WTC11 (cell line): ENCODE measurements at places on chromosomes 3 and 15. TPM values are rescaled to one million over a fixed set of nuclear protein-coding genes. Genes with fewer than 3 reads are reported as not detected.

Gene PLA1A
- total RNA-seq, result 0.11 TPM in 1 of 3 replicates, not detected in the others

Gene GOLGA8M
- total RNA-seq, result 0.39 TPM in 1 of 3 replicates, not detected in the others

Gene MKRN3
- not detected in 3 replicates for total RNA-seq

Gene NTRK3
- total RNA-seq, result 8.2 to 12.3 TPM (median 10.3 TPM) in 3 replicates

Gene RLBP1
- not detected in 3 replicates for total RNA-seq

Gene RHCG
- 0.23 to 0.37 TPM (median 0.31 TPM) in 3 replicates for total RNA-seq

GRCh38 chr3:188280627-188281026 lies 126.7 kb downstream of the LPP start:
- no peak for DNase-seq

GRCh38 chr3:193795062-193795690 lies 202.2 kb downstream of the OPA1 start:
- DNase-seq, result no peak

GRCh38 chr15:59115047-59115446 lies 10.1 kb downstream of the CCNB2 start:
- no peak for DNase-seq

GRCh38 chr3:170848292-170848917 lies 21.6 kb downstream of the RPL22L1 start:
- no peak for DNase-seq

- no peak for DNase-seq
Measured at GRCh38 chr15:33028495-33028894, 166.0 kb downstream of the FMN1 start.

DNA sequence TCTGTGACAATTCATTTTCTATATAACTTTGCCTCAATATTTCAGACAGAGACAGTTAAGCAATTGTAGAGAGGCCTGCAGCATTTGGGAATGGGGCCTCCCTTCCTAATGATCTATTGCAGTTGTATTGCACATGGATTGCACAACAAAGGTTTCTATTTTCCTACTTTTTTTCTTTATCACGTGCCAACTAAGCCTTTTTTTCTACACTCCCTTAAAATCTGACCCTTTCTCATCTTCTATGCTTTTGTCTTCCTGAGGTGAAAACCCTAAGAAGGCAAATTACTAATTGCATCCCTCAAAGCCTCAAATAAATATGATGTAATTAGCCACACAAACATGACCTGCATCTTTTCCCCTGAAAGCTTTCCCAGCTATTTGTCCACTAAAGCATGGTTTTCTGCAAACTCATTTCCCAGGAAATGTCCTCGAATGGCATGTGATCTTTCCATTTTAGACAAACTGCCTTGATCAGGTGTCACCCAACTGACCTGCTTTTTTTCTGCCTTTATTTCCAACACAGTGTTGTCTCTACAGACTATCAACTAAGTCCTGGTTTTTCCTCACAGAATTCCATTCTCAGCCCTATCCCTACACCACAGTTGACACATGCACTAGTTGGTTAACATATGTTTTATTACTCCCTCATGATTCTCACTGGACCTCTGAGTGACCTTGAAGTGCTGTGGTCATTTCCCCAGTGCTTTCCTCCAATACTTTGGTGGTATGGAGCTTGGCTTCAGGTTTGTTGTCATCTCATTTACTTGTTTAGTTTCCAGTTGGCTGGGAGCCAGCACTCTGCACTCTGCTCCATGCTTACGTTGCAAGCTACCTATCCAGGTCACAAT lies 31.9 kb upstream of the TSC22D2 start:
- no peak for DNase-seq

DNA sequence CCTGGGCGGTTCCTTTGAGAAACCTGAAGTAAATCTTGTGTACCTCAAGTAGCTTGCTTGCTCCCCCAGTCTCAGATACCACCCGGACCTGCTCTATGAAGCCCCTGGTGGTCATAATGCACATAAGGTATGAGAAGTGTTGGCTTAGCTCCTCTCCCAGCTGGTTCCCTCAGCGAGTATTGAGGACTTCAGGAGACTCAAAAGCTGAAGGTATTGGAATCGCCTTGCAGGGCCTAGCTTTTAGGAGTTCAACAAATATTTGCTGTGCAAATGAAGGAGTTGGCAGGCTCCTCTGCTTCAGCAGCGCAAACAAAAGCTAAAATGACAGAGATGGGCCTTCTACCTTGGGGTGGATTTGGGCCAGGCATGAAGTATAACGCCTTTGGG lies 1.7 kb downstream of the CMTM8 start:
- DNase-seq, result peak; percentile 46

- no peak for DNase-seq
Measured at GRCh38 chr15:91694831-91695210, 158.7 kb upstream of the SLCO3A1 start.

GRCh38 chr3:27935492-27935891 lies 213.4 kb upstream of the EOMES start:
- DNase-seq, result no peak

- DNase-seq, result no peak
Measured at GRCh38 chr3:174636451-174636850, 222.7 kb upstream of the NAALADL2 start.

DNA sequence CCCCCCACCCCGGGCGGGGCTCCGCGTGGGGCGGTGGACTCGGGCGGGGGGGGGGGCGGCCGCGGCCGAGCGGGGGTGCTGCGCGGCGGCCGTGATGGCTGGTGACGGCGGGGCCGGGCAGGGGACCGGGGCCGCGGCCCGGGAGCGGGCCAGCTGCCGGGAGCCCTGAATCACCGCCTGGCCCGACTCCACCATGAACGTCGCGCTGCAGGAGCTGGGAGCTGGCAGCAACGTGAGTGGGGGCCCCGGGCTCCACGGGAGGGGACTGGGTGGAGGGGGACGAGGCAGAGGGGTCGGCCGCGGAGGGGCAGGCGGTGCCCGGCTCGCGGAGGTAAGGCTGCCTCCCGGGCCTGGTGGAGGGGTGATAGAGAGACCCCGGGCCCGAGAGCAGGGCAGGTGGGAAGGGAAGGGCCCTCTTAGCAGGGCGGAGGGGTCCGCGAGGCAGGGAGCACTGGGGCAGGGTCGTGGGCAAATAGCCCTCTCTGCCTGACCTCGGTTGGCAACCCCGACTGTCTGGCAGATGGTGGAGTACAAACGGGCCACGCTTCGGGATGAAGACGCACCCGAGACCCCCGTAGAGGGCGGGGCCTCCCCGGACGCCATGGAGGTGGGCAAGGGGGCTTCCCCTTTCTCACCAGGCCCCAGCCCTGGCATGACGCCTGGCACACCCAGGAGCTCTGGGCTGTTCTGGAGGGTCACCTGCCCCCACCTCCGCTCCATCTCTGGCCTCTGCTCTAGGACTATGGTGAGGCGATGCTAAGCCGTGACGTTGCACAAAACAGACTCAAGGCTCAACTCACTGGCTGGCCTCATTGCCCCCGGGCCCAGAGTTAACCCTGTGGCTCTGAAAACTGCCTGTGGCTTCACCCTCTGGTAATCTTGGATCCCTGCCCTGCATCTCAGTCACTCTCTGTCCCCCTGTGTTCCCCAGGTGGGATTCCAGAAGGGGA lies at the start of gene ECE2:
TSS of gene ECE2 (plus strand) at position 62 of the 950 bp plus-strand sequence. CDS start at position 194, 132 bp downstream.
- DNase-seq, result no peak

- no peak for DNase-seq
Measured at GRCh38 chr3:178845420-178846118, 226.0 kb downstream of the ZMAT3 start.

- DNase-seq, result no peak
Measured at GRCh38 chr15:41890050-41890690, 3.7 kb downstream of the SPTBN5 start.

- no peak for DNase-seq
Measured at GRCh38 chr3:155766206-155766605, 21.3 kb upstream of the PLCH1 start.

GRCh38 chr15:93965304-93965908 lies 266.0 kb upstream of the MCTP2 start:
- no peak for DNase-seq

DNA sequence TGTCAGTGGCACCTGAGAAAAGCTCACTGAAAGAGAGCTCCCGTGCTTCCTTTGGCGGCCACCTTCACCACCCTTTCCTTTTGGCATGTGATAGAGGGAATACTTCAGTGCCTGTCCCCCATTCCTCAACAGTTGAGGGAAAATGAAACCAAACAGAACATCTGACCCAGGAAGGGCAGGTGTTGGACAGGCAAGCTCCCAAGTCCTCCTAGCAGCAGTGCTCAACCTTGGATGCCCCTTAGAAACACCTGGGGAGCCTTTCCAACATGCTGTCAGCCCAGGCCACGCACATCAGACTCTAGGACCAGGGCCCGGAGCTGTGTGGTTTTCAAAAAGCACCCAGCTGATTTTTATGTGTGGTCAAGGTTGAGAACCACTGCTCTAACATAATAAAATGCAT lies 22.4 kb downstream of the LDHAL6B start:
- no peak for DNase-seq

DNA sequence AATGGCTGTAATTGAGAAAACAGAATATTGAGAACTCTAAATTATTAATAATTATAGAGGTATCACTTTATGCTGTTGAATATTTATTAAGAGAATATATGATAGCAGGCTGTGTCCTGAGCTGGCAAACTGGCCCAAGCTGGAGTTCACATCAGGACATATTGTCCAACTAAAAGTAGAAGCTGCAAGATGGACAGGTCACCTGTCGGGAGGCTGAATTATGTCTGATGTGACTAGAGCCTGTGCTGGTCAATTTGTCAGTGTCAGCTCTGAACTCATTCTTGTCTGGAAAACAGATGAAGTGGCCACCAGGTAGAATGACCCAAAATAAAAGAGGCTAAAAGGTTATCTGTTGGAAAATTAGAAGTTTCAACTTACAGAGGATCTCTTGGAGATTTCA lies 392.2 kb downstream of the LRTM1 start:
- no peak for DNase-seq

- DNase-seq, result no peak
Measured at GRCh38 chr15:51137880-51138430, 43.2 kb upstream of the TNFAIP8L3 start.

DNA sequence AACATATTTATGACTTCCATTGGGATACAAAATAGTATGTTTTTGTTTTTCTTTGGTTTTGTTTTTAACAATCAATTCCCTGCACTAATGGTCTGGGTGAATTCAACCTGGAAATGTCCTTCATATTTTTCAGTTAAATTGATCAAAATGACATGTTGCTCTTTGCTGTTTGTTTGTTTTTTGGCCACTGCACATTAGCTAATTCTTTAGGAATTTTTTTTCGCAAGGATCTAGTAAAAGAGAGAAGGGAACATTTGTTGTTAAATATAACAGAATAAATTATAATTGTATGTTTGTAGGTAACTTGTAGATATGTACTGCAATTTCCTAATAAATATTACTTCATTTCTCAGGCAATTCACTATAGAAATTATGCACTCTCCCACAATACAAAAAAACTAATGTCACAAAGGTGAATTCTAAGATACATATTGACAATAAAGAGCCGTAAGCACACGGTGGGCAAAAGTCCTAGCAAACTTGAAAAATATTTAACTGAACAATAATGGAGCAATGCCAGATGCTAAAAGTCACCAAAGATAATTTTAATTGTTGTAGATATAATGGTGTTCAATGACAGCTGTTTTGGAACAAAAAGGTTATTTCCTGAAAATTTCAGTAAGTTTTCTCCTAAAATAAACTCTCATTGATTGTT lies 21.4 kb upstream of the PPARG start:
- no peak for DNase-seq

- DNase-seq, result no peak
Measured at GRCh38 chr15:39628546-39629257, 47.8 kb downstream of the THBS1 start.

- DNase-seq, result no peak
Measured at GRCh38 chr15:95994418-95994817, 336.1 kb upstream of the NR2F2 start.
